Activated CD4-positive, alpha-beta T cell treated with anti-CD3 and anti-CD28 coated beads for 24 hours (primary cell): ENCODE measurements at places on chromosomes 5 and 9.

DNA sequence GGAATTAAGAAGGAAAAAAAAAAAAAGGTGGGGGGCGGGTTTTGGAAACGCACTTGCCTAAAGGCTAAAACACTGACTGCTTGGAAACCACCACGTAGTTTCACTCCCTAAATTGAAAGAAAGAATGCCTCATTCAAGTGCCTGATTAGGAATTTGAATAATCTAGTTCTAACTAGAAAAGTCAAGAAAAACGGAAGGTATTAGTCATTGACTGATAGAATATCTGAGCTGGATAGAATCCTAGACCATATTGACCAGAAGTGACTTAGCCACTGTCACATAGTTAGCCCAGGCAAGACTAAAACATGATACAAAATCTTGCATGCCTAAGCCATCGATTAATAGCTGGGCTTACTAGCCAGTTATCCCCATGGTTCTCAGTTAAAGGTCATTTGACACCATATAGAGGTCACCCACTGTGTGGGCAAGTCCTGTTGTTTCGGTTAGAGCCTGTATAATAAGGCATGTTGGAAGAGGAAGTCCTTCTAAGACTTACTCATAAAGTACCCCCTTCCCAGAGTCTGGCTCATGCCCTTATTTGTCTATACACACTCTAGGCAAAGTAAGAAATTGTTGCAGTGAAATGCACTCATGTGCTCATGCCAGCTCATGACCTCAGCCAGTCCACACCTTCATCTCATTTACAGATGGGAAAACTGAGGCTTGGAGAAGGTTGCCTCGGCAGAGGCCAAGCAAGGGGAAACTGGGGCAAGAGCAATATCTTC lies 40.2 kb downstream of the SH3RF2 start:
- DNase-seq, result no peak

GRCh38 chr9:16031971-16032370 lies 479.1 kb downstream of the CCDC171 start:
- no peak for DNase-seq

DNA sequence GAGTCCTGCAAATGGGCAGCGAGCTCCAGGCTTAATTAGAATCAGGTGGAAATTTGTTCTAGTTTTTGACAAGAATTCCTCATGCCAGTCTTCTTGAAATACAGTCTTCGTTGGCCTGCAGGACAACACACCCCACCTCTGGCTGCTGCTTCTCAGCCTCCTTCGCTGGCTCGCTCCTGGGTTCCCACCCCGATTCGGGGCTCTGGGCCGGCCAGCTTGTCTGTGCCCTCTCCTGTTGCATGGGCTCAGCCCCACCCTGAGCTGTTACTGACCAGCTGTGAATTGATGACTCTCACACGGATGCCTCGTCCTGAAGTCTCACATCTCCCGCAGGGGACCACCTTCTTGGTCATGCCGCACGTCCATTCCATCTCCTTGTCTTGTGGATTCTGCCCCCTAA lies 21.0 kb downstream of the PSD2 start:
- DNase-seq, result no peak

DNA sequence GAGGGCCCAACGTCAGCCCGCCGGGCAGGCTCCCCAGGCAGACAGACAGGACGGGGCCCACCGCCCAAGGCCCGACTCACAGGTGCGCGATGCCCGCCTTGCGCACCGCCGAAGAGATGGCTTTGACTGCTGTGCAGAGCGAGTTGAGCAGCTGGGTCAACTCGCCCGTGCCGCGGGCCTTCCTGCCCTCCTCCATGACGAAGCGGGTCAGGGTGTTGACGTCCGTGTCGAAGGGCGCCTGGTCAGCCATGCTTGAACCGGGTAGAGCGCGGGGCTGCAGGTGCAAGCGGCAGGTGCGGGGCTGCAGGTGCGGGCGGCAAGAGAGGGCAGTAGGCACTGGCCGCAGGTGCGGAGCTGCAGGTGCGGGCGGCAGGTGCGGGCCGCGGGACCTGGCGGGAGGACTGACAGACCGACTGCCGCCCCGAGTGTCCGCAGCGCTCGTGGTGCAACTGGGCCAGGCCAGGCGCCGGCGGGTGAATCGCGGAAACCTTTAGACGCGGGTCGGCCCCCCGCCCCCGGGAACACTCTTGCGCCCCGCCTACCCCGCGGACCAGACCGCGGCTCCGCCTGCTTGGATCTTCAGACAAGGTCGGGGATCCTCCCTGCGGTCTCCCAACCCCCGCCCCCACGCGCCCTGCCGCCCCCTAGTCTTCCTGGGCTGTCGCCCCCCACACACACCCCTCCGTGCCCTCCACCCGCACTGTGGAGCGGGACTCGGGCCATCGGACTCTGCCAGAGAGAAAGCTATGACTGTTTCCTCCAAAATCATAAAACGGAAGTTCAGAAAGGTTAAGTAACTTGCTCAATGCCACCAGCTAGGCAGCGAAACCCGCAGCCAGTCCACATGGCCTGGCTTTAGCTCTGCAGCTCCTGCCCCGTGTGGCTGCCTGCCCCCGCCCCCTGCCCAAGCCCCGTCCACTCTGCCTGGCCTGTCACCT lies at the start of gene FBP1:
Gene FBP1, minus strand, starts transcription at position 458 of the 938 bp plus-strand sequence. Its CDS starts 208 bp downstream, at position 250.
- no peak for DNase-seq

DNA sequence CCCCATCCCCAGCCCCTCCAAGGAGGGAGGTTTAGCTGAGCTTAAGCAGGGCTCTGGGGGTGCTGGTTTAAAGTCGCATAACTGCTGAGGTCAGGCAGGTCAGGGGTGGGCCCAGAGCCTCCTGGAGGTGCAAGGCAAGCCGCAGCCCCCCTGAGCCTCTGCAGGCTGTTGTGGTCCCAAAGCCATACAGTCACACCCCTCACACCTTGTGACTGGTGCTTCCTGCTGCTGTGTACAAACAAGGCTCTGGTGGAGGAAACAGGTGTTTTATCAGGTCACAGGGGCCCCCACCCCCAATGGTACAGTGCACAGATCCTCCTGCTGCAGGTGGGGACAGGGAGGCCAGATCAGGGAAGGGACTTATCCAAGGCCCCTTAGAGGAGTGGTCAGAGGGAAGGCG lies 8.0 kb downstream of the TCF7 start:
- no peak for DNase-seq

DNA sequence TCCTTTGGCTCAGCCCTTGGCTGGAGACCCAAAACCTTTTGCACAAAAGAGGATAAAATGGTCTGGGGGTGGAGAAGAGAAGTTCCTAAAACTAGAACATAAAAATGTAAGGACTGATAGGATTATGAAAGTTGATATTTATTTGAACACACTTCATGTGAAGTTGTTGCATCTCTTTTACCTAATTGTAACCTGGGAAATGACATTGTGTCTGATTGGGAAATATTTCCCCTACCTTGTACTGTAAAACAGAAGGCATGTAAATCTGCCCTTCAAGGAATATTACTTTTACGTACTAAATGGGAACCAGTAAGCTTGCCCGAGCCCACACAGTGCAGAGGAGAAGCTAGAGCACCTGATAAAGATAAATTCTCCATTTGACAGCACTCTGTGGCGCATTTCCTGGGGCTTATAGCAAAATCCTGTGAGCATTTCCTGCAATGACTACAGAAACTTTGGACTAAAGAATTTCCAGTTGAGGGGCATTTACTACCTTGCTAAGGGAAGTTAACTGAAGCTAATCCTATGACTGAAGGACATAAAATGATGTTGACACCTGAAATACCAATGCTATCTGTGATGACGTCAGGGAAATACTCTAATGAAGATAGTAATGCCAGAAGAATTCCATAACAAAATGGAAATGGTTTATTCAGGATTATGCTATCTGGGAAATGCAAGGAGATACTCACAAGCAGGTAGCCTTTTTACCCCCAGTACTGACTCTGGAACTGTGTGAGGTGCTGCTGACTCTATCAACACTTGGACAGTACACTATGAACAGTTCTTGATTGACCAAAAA lies 78.3 kb upstream of the LIFR start:
- DNase-seq, result no peak

- no peak for DNase-seq
Measured at GRCh38 chr5:67283988-67284487, 87.4 kb upstream of the CD180 start.

- DNase-seq, result no peak
Measured at GRCh38 chr5:148499452-148499851, 115.7 kb downstream of the FBXO38 start.

GRCh38 chr9:16825971-16826625 lies 44.4 kb downstream of the BNC2 start:
- DNase-seq, result no peak

DNA sequence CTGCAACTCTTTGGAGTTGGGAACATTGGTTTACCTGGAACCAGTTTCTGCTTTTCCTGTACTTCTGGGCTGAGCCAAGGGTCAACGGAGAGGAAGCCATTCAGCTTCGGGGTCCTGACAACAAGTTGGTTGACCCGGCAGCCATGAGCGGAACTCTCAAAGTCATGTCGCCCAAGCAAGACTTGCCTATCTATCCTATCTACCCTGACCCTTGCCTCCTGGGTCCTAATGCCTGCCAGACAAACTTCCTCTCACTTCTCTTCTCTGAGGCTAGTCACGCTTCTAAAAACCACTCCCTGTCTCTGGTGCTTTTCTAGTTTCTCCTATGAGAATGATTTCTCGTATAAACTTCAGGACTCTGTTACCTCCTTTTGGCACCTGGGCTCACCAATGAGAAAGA lies 44.7 kb upstream of the CRHBP start:
- no peak for DNase-seq

DNA sequence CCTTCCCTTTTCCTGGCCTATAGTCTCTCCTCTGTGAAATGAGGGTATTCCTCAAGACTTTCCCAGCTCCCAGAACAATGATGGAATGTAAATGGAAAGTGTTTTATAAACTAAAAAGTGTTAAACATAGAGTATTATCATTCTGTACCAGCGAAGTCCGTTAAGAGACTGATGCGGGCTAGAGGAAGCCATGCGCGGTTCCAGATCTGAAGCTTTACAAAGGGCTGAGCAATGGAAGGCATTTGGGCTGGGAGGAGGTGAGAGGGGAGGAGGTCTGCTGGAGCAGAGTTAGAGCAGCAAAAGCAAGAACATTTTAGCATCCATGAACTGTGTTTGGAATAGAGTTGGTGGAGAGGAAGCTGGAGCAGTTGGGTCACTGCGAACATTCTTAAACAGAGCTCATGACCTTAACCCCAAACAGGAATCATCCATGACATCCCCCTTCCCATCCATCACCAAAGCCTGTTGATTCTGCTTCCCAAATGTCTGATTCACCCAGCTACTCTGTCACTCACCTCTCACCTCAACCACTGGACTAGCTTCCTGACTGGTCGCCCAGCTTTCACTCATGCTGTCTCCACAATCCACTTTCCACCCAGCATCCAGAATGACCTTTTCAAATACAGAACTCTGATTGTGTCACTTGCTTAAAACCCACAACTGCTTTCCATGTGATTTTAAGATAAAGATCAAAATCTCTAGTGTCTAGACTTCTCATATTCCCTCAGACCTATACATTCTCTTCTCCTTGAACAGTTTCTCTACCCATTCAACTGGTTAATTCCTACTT lies 37.1 kb downstream of the CDK5RAP2 start:
- DNase-seq, result no peak

- no peak for DNase-seq
Measured at GRCh38 chr5:13029211-13029610, 915.3 kb downstream of the DNAH5 start.

GRCh38 chr5:143275512-143276363 lies 127.7 kb downstream of the NR3C1 start:
- no peak for DNase-seq

- no peak for DNase-seq
Measured at GRCh38 chr5:36209664-36210063, 32.1 kb downstream of the NADK2 start.

DNA sequence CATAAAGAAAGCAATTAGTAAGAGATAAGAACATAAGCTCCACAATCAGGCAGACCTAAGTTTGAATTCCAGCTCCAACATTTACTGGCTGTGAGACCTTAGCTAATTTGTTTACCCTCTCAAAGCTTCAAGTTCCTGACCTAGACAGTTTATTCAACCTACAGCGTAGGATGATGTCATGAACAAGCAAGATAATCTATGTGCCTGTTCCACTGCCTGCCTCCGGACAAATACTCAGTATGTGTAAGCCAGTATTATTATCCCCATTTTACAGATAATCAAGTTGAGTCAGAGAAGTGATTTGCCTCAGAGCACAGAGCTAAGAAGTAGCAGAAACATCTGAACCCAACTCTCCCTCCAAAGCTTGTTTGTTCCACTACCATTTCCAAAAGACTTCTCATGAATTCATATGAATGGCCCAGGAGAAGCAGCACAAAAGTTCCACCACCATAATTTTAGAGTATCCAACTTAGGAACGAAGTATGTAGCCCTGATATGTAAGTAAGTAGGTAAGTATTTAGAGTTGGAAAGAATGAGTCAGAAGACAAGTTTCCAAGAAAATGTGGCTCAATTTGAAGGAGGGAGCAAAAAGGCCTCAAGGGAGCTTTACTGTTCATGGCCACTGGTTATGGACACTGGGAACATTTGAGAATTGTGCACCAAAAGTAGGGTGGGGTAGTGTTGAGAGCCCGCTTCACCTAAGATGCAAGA lies 398.2 kb downstream of the NFIB start:
- no peak for DNase-seq

GRCh38 chr5:63097286-63097685 lies 518.7 kb downstream of the LRRC70 start:
- DNase-seq, result no peak

GRCh38 chr5:92927291-92927778 lies 653.7 kb downstream of the NR2F1-AS1 start:
- no peak for DNase-seq

DNA sequence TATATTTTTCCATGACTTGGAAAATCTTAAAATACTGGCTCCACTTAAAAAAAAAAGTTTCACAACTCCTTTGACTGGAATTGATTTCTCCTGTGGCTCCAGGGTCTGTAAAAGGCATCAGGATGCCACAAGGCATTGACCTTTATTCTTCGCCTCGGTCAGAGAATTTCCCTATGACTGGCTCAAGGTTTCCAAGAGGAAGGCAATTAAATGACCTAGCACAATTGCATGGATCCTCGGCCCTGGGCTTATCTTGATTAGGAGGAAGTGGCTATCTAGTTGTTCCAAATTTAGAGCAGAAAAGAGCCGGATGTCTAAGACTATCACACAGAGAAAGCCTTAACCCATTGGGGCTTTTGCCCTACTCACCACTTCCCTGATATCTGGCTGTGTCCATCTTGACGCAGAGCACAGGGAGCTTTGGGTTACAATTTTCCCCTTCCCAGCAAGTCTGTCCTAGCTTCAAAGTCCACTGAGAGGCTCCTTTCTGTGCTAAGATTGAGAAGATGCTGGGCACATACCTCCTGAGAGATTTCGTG lies 56.9 kb upstream of the COL15A1 start:
- no peak for DNase-seq

DNA sequence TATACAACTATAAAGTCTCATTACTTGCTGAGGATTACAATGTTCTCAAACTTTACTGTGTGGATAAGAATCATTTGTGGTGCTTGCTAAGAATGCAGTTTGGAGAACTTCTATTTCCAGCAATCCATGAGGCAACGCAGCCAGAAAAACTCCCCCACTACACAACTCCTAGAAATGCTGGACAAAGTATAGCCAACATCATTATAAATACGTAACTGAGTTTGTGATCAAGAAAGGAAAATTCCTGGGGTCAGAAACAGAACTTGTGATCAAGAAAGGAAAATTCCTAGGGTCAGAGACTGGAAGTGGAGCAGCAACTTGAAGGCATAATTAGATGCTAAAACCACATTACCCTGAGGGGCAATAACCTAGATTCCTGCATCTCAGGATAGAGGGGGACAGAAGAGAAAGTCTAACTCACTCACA lies 81.1 kb downstream of the MAT2B start:
- no peak for DNase-seq
